NCI-H1694 treated with DMSO at 0.1 percent for 48 hours (cell line): ENCODE measurements at places on chromosomes 3 and 15.
A peak's percentile ranks its signal among the peaks of the same experiment; 100 is the strongest.

GRCh38 chr3:115728013-115728412 is 104.7 kb downstream of the GAP43 start:
- DNase-seq: no peak

DNA sequence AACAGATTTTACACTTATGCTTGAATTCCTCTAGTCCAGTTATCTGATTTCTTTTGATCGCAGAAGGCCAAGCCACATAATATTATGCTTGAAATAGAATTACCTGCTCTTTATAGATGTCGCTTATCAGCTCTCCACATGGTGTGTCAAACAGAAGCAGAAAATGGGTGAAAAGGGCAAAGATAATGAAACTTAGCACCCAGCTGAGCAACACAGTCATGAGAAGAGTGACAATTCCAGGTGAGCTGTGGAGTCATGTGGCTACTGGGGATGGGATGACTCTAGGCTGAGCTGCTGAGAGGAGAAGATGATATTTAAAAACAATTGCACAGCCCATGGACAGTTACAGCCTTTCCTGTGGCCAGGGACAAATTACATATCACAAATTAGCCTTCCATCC is 398.7 kb upstream of the PDZRN3 start:
- no peak for DNase-seq

- DNase-seq: no peak
Observed at GRCh38 chr3:12351145-12351544, 62.3 kb downstream of the PPARG start.

DNA sequence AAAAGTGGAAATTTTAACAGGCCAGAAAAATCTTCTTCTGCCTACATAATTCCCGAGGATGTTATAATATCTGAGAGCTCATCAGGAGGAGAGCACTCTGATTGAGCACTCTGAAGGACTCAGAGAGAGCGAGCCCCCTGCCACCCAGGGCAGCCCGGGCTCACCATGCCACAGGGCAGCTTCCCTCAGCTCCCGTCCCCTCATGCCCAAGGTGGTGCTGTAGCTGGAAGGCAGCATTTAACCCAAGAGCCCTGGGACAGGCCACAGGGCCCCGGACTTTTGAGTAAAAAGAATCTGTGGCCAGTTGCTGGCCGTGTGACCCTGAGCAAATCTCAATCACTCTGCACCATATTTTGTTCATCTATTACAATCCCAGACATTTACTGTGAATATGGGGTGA is 23.5 kb upstream of the RAD18 start:
- no peak for DNase-seq

- no peak for DNase-seq
Observed at GRCh38 chr3:180836766-180837165, 75.7 kb upstream of the FXR1 start.

GRCh38 chr15:50873935-50874361 is 34.5 kb upstream of the AP4E1 start:
- DNase-seq: no peak

- DNase-seq: no peak
Observed at GRCh38 chr3:136913168-136913567, 44.6 kb upstream of the IL20RB start.

- DNase-seq: no peak
Observed at GRCh38 chr3:149792452-149793270, at the start of gene ANKUB1. Gene ANKUB1, minus strand, starts transcription at chr3:149792554. Its CDS starts 188 bp downstream, at chr3:149792366.

DNA sequence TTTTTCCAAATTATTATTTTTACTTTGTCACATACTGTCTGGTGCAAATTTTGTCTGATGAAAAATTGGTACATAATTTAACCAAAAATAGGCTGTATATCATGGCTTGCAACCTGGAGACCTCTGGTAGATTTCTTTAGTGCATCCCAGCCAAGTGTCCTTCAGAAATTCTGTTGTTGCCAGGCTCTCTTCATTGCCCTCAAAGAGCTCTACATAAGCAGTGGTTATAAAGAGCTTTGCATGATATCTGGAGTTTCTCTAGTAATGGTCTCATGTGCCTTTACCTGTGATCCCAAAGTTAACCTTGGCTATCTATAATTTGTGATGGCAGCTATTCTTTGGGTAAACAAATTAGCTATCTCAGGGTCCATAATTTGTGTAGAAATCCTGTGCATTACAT is 157.7 kb downstream of the MBNL1 start:
- DNase-seq: no peak

- no peak for DNase-seq
Observed at GRCh38 chr3:5431811-5432378, 244.4 kb downstream of the EDEM1 start.

- DNase-seq: no peak
Observed at GRCh38 chr3:112685420-112685819, 44.5 kb upstream of the CCDC80 start.

- peak; percentile 63 for DNase-seq
Observed at GRCh38 chr15:41811432-41812195, 16.3 kb upstream of the JMJD7 start.

GRCh38 chr15:54812383-54812782 is 384.4 kb downstream of the RSL24D1 start:
- DNase-seq: no peak

- DNase-seq: no peak
Observed at GRCh38 chr15:85151861-85152260, 170.2 kb downstream of the PDE8A start.

DNA sequence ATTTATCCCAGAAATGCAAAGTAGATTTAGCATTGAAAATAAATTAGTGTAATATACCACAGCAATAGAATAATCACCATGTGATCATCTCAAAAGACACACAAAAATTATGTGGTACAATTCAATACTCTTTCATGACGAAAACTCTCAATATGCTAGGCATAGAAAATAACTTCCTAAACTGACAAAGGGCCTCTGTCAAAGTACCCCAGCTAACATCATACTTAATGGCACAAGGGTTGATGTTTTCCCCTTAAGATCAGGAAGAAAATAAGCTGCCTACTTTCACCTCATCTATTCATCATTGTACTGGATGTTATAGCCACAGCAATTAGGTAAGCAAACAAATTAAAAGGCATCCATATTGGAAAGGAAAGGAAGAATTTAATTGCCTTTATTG is 22.7 kb upstream of the NIPA2 start:
- no peak for DNase-seq

- DNase-seq: no peak
Observed at GRCh38 chr3:43970920-43971319, 270.8 kb upstream of the TOPAZ1 start.

GRCh38 chr3:13644341-13645117 is 95.6 kb downstream of the FBLN2 start:
- no peak for DNase-seq

DNA sequence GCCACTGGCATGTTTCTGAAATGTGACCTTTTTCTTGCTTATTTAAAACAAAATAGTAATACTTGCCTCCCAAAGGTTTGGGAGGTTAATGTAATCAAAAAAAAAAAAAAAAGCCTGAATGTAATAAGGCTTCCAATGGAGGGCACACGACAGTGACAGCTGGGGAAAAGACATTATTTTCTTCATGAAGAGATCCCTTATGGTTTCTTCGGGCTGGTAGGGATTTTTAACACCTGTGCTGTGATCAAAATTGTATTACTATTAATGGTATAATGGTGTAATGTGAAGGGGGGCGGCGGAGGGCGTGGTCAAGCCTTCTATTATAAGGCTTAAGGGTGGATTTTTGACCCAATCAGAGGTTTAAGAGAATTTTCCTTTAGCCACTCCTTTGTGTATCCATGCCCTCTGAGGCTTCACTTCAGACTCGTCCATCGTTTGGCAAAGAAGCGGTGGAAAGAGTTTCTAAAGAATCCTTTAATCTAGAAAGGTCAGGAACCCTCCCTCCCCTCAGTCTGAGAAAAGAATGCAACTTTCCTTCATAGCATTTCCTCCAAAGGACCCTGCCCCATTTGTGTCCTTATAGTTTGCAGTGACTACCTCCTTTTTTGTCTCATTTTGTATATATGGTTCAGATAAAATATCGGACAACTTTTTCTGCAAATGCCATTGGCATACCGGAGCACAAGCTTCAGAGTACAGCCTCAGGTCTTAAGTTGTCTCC is 89.5 kb upstream of the CHD2 start:
- peak; percentile 80 for DNase-seq

- DNase-seq: no peak
Observed at GRCh38 chr3:55476515-55476914, 10.6 kb downstream of the WNT5A start.

- DNase-seq: no peak
Observed at GRCh38 chr3:189690672-189691071, 59.5 kb downstream of the TP63 start.

DNA sequence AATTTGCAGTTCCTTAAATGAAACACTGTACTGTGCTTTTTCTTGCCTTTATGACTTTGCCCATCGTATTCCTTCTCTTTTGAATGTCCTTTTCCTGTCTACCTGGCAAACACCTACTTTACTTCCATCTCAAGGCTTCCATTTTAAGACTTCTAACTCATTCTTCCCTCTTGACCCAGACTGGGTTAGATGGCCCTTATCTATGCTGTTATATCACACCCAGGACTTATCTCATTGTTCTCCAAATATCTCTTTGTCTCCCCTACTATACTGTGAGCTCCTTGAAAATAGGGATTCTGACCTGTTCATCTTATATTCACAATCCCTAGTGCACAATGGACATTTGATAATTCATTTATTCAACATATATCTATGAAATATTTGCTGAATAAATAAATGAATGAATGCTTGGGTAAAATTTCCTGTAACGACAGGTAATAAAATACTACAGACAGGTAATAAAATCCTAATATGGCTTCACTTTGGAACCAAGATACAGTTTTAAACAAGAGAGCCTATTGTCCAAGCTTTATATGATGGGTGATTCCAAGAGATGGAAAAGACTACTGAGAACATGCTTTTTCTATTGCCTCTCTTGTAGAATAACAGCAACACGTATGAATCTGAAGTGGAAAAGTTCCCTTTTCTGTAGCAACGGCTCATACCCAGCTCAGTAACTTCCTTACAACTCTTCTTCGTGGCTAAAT is 22.7 kb downstream of the EFL1 start:
- DNase-seq: no peak

GRCh38 chr3:159273070-159273469 is 471.2 kb downstream of the MFSD1 start:
- DNase-seq: no peak

DNA sequence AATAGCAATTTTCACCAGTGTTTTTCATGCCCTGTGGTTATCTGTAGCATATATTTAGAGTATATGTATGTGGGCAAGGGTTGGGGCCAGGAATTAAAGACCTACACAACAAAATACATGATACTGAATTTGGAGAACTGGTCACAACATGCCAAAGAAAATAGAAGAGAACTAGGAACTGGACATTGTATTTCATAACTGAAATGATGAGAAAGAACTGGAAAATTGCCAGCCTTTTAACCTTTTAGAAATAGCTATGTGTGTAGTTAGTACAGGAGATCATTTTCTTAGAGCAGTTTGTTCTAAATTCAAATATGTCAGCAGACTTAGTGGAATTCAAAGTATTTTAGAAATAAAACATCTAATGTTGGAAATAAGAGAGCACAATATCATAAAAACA is 227.1 kb upstream of the CGNL1 start:
- no peak for DNase-seq

DNA sequence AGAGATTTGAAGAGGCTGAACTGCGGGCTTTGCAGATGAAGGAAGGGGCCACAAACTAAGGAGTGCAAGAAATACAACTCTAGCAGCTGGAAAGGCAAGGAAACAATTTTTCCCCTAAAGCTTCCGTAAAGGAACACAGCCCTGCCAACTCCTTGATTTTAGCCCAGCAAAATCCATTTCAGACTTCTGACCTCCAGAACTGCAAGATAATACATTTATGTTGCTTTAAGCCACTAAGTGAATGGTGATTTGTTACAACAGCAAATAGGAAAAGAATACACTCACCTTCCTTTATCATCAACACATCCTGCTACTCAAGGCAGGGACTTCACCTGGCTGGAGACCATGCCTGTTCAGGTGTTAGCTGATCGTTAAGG is 119.3 kb upstream of the NR2E3 start:
- no peak for DNase-seq

GRCh38 chr15:85778107-85778776 is 16.5 kb downstream of the KLHL25 start:
- peak; percentile 53 for DNase-seq

DNA sequence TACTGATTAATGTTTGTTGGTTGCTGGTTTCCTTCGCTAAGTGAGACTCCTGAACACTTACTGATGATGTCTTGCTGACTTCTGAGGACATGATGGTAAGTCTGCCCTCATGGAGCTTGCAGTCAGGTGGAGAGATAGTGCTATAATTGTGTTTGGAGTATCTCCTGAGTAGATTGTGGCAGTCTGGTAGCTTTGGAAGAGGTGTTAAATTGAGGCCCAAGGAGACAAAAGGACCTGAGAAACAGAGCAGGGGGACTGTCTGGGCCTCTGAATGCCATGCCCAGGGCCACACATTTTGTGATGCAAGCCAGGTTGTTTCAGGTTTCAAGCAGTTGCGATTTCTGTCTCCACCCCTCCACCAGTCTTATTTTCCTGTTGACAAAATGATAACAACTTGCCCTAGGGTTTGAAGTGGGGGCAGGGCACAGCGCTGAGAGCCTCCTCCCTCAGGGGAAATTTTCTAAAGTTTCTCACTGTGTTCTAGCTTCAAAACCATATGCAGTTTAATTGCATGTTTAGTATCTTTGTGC is 16.7 kb downstream of the SMAD3 start:
- DNase-seq: no peak

- DNase-seq: no peak
Observed at GRCh38 chr3:30712991-30713390, 106.6 kb downstream of the TGFBR2 start.

DNA sequence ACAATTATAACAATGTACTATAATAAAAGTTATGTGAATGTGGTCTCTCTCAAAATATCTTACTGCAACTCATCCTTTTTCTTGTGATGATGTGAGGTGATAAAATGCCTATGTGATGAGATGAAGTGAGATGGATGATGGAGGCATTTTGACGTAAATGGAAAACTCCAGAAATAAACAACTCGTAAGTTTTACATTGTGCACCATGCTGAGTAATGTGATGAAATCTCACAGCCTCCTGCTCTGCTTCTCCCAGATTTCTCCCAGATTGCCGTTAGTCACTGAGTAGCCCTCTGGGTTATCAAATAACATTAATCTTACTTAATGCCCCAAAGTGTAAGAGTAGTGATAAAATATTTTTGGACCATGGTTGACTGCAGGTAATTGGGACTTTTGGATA is 64.8 kb upstream of the SLCO2A1 start:
- DNase-seq: no peak

DNA sequence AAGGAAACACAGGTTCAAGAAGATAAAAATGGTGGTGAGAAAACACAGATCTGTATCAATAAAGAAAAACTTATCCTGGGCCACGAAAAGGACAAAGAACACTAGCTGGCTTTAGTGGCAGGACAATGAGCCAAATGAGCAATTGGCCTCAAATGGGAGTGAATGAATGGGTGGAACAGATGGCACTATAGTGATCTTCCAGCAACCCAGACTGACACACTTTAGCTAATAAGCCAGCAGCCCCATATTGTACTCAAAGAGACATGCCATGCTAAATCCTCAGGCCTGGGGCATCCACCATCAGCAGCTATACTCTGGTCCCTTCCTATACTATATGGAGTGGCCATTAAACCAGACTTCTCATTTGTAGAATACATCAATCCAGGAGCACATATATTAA is 60.0 kb upstream of the GADL1 start:
- DNase-seq: no peak
